ENCODE measurements at places on chromosomes 3 and 15.

DNA sequence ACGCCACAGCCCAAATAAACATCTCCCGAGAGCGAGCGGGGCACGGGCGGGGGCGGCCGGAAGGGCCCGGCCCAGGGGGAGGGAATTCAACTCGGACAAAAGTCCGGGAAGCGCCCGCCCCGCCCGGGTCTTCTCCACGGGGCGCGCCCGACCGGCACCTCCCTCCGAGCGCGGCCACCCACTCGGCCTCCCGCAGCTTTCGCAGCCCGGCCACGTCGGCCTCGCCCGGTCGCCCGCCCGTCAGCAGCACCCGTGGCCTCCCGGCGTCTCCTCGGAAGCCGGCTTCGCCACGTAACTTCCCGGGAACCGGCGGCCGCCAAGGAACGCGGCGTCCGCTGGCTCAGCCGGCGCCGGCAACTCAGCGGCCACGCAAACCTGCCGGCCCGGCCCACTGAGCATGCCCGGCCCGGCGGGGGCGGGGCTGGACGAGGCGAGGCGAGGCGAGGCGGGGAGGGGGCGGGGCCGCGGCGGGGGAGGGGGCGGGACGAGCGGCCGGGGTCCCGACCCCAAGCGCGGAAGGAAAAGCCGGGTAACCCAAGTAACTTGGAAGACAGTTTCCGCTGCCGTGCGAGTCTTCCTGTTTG, at the start of gene TJP1:
TSS of gene TJP1 (minus strand) at position 369 of the 584 bp plus-strand sequence. CDS start 440 bp downstream, outside the sequence.
- DNase-seq: peak; percentile 57

GRCh38 chr3:181637456-181637855, 74.3 kb upstream of the SOX2 start:
- DNase-seq: no peak

- DNase-seq: no peak
These were observed 161.8 kb downstream of the EPHB1 start for GRCh38 chr3:134956844-134957243.

DNA sequence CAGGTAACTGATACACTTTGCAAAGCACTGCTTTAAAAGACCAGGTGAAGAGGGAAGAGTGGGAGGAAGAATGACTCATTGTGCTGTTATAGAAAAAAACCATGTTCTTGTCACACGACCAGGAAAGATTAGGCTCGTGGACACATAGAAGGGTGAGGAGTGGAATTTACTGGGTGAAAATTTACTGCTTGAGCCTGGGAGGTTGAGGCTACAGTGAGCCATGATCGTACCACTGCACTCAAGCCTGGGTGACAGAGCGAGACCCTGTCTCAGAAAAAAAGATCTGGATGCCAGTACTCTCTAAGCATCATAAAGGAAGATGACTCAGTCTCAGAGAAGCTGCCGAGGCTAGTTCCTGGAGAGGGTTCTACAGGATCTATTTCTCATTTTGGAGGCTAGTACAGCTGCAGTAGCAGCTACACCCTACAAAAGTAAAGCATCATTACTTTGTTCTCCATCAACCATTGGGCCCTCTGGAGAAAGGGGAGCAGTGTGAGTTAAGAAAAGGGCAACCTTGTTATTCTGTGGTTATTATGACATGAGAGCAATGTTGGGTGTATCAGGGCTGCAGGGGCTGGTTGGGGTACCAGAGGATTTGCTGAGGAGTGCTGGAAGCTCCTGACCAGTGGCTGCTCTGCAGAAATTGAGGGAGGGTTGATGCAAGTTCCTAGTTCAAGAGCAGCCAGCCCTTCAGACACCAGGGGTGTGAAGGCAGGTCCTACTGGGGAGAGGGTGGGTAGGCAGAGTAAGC, 75.4 kb downstream of the CMTM8 start:
- DNase-seq: no peak

GRCh38 chr3:126568776-126569342, 10.1 kb upstream of the C3orf22 start:
- DNase-seq: no peak

DNA sequence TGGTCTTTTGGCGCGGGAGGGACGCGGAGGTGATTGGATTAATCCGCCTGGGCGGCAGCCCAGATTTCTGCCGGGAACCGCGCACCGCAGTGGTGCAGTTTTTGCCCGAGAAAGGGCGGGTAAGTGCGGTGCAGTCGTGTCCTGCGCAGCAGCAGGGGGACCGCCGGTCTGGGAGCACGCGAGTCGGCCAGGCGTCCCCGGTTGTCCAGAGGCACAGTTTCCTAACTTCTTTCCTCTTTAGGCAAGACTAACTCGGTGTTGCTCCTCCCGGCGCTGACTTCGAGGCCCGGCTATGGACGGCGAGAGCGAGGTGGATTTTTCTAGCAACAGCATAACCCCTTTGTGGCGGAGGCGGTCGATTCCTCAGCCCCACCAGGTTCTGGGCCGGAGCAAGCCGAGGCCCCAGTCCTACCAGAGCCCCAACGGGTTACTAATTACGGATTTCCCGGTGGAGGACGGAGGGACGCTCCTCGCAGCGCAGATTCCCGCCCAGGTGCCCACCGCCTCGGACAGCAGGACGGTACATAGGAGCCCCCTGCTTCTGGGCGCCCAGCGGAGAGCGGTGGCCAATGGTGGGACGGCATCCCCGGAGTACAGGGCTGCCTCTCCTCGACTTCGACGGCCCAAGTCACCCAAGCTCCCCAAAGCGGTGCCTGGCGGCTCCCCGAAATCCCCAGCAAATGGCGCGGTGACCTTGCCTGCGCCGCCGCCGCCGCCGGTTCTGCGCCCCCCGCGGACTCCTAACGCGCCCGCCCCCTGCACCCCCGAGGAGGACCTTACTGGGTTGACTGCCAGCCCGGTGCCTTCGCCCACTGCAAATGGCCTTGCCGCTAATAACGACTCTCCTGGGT, 736 bp downstream of the ARHGEF26 start:
- no peak for DNase-seq

- no peak for DNase-seq
These were observed 4.7 kb upstream of the GOLGA8B start for GRCh38 chr15:34588046-34588674.

GRCh38 chr3:177960014-177960413, 576.2 kb upstream of the KCNMB2 start:
- DNase-seq: no peak

DNA sequence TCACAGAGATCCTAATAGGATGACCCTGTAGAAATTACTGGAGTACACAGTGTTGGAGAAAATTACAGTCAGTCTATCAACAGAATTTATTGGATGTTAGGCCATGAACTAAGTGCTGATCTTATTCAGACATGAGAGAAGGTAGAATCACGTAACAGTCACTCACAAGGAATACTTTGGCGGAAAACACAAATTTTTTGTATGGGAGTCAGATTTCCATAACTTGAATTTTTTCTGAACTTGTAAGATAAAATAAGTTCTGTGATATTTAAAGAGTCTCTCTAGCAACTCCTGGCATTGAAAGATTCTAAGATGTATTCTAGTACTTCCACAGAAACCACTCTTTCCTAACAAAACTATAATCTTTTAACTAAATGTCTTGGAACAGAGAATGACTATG, 178.8 kb upstream of the MME start:
- DNase-seq: no peak

DNA sequence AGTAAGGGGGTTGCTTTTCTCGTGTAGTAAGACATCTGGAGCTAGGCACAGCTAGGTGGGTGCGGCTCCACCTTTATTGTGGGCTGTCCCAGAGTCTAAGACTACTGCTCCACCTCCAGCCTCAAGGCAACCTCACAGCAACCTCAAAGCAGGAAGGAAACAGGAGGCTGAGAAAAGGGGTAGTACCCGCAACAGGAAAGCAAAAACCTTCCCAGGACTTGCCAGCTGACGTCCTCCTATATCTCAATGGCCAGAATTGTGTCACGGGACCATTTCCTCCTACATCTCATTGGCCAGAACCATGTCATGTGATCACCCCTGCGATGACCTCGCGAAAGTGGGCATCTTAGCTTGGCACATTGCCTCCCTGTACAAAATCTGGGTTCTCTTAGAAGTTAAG, 4.3 kb upstream of the GPR160 start:
- no peak for DNase-seq

DNA sequence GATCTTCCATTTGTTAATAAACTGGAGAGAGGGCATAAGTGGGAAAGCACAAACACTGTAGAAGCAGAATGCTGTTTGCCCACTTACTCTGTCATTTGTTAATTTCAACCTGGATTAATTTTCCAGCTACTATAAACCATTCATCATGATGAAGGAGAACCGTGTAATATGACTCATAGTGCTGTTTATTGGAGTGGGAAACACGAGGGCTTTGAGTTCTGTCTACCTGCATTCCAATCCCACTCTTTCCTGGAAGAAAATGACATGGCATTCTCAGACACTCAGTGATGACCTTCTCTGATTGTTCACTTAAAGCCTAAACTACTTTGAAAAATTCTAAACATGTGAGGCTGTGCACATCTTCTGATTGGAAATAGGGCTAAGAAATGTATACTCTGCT, 826.7 kb downstream of the AGBL1 start:
- DNase-seq: no peak

GRCh38 chr3:147328711-147329110, 77.6 kb downstream of the ZIC4 start:
- DNase-seq: no peak

- no peak for DNase-seq
These were observed 343.1 kb downstream of the LPP start for GRCh38 chr3:188497021-188497420.

DNA sequence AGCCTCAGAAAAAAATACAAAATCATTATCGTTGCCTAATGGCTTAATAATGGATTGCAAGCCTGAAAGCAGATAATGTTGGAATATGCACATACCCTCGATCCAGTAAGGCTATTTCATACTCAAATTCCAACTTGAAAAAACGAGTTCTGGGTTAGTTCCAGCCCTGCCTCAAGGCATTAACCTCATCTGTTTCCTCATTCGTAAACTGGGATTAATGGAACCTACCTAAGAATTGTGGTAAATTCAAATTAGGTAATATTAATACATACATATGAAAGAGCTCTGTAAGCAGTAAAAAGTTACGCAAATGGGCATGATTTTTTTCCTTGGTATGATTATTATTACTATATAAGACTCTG, 107.5 kb downstream of the SRGAP3 start:
- DNase-seq: no peak

GRCh38 chr3:141395005-141395589, 26.8 kb downstream of the ZBTB38 start:
- DNase-seq: no peak

DNA sequence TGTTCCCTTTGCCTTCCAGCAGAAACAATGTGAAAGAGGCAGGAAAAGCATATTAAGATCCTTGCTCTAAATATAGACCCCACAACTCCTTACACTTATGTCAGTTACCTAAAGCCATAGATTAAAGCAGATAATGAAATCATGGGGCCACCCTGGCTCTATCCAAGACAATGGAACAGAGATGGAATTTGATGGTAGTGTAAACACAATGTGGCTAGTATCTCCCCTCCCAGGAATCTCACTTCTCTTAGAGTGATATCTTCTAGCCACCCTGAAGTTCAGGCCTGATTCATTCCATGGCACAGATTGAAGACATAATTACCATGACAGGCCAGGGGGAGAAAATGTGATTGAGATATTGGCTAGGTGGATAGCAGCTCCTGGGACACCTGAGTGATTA, 32.6 kb downstream of the GALNT15 start:
- no peak for DNase-seq

- no peak for DNase-seq
These were observed 6.2 kb upstream of the EPHA3 start for GRCh38 chr3:89101251-89101650.

GRCh38 chr3:88617283-88617682, 467.5 kb downstream of the C3orf38 start:
- DNase-seq: no peak

- no peak for DNase-seq
These were observed 623.5 kb upstream of the TBL1XR1 start for GRCh38 chr3:177820683-177821316.

- DNase-seq: no peak
These were observed 33.1 kb upstream of the COL6A5 start for GRCh38 chr3:130312374-130312773.

- no peak for DNase-seq
These were observed 217.6 kb upstream of the IL12A start for GRCh38 chr3:159770998-159771397.

GRCh38 chr3:188742755-188743550, 428.8 kb upstream of the TPRG1 start:
- no peak for DNase-seq

- DNase-seq: no peak
These were observed 49.1 kb downstream of the PCOLCE2 start for GRCh38 chr3:142839831-142840230.

GRCh38 chr3:43194490-43195114, 88.7 kb upstream of the POMGNT2 start:
- DNase-seq: no peak

DNA sequence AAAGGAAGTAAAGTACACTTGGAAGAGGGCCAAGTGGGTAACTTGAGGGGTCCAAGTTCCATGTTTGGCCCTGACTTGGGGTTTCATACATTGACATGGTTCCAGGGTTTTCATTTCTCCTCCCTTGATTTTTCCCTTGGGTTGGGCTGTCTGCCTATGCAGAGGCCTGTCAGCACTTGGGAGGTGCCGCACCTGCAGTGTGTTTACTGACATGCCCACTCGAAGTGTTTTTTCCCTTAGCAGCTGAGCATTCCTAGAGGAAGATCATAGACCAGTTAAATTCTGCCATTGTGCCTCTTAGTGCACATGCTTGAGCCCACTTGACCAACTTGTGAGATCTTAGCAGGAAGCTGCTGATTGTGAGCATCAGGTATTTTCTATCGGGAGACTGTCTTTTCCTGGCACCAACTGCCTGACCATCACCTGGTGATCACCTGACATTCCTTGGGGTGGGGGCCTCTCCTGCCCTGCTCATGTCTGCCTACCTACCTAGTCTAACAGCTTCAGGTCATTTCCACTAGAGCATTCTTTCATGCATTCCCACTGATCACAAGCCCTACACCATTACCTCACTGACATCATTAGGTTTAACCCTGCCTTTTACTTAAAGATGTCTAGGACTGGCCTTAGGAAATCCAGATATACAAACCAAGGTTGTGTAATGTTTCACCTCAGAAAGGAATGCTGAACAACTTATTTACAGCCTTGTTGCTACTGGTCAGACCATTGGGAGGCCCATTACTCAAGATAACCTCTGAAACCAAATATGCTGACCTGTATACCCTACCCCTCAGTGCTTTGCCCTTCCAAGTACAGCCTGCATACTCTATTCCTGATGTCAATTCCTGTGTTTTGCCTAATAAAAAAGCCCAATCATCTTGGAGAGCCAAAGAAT, 68.3 kb downstream of the CD47 start:
- DNase-seq: no peak

DNA sequence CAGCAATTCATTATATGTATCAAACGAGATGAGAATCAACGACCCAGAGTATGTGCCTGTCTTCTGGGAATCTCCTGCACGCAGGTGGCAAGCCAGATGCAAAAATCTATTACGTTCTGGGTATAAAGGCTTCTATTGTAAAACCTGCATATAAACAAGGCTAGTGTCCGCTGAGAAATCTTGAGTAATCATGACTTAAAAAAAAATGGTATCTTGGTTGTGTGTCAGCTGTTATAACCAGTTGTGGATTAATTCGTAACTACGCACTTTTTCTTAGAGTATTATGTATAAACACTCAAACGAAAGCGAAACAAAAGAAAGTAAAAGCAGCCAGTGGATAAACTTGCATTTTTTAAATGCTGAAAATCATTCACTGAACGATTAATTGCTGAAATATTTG, 509.1 kb downstream of the RSL24D1 start:
- no peak for DNase-seq

- no peak for DNase-seq
These were observed 3.2 kb downstream of the PFKFB4 start for GRCh38 chr3:48553361-48553760.

- no peak for DNase-seq
These were observed 193.9 kb downstream of the NLGN1 start for GRCh38 chr3:173591401-173591800.

Data from cortex of kidney (tissue), 1 donor.